Stimulated activated CD8-positive, alpha-beta memory T cell treated with anti-CD3 and anti-CD28 coated beads, Interleukin-2, amount 100 ng/mL, for 1 hour (primary cell): ENCODE measurements at places on chromosomes 5 and 9.

GRCh38 chr9:32426278-32426939, 42.0 kb downstream of the ACO1 start:
- no peak for DNase-seq

- DNase-seq, result no peak
Observed at GRCh38 chr5:57447658-57448057, 35.0 kb downstream of the ACTBL2 start.

- DNase-seq, result no peak
Observed at GRCh38 chr5:145260670-145261069, 574.5 kb downstream of the PRELID2 start.

DNA sequence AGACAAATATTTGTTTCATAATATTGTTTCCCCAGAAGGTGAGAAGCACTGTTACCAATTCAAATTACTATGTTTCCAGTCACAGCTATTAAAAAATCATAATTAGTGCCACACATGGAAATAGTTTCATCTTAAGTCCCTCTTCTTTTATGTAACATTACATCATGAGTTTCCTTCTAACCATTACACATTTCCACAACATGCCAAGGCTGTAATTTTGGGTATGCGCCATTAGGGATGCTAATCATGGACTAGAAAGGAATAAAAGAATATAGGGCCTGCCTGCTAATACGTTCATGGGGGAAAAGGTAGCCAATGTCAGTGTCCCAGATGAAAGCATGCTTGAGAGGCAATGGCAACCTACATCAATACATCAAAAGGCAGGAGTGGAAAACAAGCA, 142.5 kb upstream of the LPAR1 start:
- DNase-seq, result no peak

- no peak for DNase-seq
Observed at GRCh38 chr5:100890461-100891008, 12.5 kb downstream of the ST8SIA4 start.

GRCh38 chr9:89149726-89150125, 28.9 kb downstream of the SHC3 start:
- no peak for DNase-seq

GRCh38 chr5:77129391-77129990, 42.4 kb upstream of the ZBED3 start:
- no peak for DNase-seq

DNA sequence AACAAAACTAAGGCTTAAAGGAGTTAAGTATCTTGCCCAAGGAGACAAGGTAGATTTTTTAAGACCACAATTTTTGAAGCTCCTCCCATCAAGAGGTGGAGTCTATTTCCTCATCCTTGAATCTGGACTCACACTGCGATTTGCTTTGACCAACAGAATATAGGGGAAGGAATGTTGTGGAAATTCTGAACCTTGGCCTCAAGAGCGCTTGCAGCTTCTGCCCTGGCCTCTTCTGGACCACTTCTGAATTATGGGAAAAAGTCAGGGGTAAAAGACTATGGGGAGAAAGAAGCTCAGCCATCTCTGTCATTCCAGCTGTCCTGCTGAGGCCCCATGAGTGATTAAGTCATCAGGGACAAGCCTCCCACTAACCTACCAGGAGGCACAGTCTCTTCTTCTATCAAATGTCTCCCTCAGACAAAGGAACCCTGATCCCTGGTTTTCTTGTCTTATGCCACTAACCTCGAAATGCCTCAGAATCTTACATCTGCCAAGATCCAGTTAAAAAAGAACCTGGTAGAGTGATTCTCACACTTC, 25.9 kb downstream of the MAPKAP1 start:
- DNase-seq, result no peak

DNA sequence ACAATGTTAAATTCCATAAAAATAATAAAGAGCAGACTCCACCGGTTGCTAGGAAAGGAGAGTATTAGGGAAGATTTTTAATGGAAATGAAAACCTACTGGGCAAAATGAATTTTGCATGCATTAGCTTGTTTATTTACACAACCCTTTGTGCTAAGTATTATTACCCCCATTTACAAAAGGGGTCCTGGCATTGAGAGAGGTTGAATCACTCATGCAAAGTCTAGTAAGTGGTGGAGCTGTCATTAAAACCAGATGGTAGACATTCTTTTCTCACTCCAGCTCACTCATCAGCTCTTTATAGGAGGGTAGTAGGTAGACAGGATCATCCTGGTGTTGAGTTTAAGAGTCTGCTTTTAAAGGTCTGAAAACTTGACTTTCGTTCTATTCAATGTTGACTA, 395.1 kb downstream of the PLK2 start:
- no peak for DNase-seq
